HT1080 (cell line): ENCODE measurements at places on chromosomes 5 and 9.

- DNase-seq, result no peak
Measured at GRCh38 chr5:173974688-173975239, 14.2 kb upstream of the C5orf47 start.

GRCh38 chr9:100087218-100087617 lies 11.6 kb downstream of the ERP44 start:
- peak; percentile 55 for DNase-seq

- DNase-seq, result no peak
Measured at GRCh38 chr9:36988848-36989247, 45.2 kb downstream of the PAX5 start.

- DNase-seq, result no peak
Measured at GRCh38 chr9:89498852-89499480, 1.1 kb upstream of the SEMA4D start.
